Caco-2 (cell line): ENCODE measurements at places on chromosomes 11 and 22. TPM values are rescaled to one million over a fixed set of nuclear protein-coding genes. Genes with fewer than 3 reads are reported as not detected.

Gene MYO18B
- total RNA-seq: 0.07 TPM in 2 replicates

Gene CDC42EP2
- 38.0 and 40.7 TPM in 2 replicates for total RNA-seq

Gene LARGE2
- total RNA-seq: 62.3 and 67.4 TPM in 2 replicates

Gene FAT3
- total RNA-seq: 0.02 TPM in 1 of 2 replicates, not detected in the other

Gene SAC3D1
- 21.2 and 21.6 TPM in 2 replicates for total RNA-seq

Gene LAYN
- total RNA-seq: 0.79 and 1.6 TPM in 2 replicates

GRCh38 chr22:19599626-19600243 lies 75.5 kb upstream of the CLDN5 start:
- DNase-seq: no peak
- no peaks in the 10 kb centered on the region for H3K36me3 ChIP-seq
- peaks cover 6% of the 10 kb centered on the region for H3K4me1 ChIP-seq
- H3K27ac ChIP-seq: no peak overlapping the region
- no peak overlapping the region for H3K4me3 ChIP-seq

DNA sequence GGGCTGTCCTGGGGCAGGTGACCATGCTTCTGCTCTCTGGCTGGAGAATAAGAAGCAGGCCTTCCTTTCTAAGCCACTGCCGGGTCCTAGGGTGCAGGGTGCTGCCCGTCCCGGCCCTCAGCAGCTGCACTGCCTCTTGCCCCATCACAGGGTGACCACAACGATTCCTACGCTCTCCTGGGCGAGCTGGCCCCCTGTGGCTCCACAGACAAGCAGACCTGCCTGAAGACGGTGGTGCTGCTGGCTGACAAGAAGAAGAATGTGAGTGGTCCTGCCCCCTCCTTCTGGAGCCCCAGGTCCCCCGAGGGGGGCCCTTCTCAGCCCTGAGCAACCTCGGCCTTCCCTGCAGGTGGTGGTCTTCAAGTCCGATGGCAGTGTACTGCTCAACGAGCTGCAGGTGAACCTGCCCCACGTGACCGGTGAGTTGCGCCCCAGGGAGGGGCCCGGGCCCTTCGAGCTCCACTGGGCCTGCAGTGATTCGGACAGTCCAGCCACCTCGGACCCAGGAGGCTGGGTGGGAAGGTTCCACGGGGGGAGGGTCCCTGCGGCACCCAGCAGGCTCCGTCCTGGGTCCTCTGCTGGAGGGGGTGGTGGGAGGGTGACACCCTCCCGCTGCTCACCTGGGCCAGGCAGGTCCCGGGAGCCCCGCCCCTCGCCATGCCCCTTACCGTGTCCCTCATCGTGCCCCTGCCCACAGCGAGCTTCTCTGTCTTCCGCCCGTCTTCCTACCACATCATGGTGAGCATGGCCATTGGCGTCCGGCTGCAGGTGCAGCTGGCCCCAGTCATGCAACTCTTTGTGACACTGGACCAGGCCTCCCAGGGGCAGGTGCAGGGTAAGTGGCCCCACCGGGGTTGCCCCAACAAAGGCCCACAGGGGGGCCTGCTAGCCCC lies 8.3 kb downstream of the MUC2 start:
- no peak overlapping the region for H3K27ac ChIP-seq
- H3K4me3 ChIP-seq: no peak overlapping the region
- no peaks in the 10 kb centered on the region for H3K36me3 ChIP-seq
- peak; percentile 36 for DNase-seq
- no peaks in the 10 kb centered on the region for H3K27me3 ChIP-seq

GRCh38 chr11:15716550-15716949 lies 601.8 kb downstream of the INSC start:
- no peak for DNase-seq
- H3K4me1 ChIP-seq: no peaks in the 10 kb centered on the region
- H3K36me3 ChIP-seq: no peaks in the 10 kb centered on the region
- H3K27ac ChIP-seq: no peak overlapping the region
- H3K4me3 ChIP-seq: no peak overlapping the region

DNA sequence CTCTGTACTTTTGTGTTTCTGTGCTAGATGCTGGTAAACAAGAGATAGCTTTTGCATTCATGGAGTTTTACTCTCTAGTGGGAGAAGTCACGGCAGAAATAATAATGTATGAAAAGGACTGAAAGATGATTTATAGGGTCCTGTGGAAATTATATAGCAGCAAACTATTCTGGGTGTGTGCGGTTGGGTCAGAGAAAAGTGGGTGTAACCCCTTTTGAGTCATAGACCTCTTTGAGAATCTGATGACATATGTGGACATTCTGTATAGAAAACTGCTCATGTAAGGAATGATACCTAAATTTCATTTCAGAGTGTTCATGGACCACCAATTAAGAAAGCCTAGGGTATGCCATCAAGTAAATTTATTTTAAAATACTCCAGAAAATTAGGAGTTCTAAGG lies 54.4 kb downstream of the TMEM135 start:
- no peak overlapping the region for H3K4me3 ChIP-seq
- no peaks in the 10 kb centered on the region for H3K27me3 ChIP-seq
- no peak overlapping the region for H3K27ac ChIP-seq

GRCh38 chr22:32685512-32685911 lies 116.0 kb upstream of the TIMP3 start:
- H3K27me3 ChIP-seq: no peaks in the 10 kb centered on the region
- H3K4me3 ChIP-seq: no peak overlapping the region
- DNase-seq: no peak
- no peaks in the 10 kb centered on the region for H3K36me3 ChIP-seq
- peaks cover 21% of the 10 kb centered on the region for H3K4me1 ChIP-seq
